ENCODE measurements at places on chromosomes 16 and 17.

DNA sequence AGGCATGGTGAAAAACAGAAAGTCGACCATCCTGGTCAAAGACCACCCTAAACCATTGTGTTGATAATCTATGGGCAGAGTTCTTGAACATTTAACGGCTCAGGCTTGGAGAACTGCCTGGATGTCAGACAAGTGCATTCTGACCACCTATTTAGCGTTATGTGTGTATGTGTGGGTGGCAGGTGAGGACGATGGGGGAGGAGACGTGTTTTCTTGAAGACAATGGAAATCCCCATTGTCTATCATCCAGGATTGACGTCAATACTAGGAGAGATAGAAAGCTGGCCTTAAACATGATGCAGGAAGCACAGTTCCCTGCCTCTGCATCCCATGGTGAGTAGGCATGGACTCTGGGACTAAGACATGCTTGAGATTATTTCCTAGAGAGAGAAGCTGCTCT is 157.4 kb upstream of the MAF start:
- no peak for DNase-seq

DNA sequence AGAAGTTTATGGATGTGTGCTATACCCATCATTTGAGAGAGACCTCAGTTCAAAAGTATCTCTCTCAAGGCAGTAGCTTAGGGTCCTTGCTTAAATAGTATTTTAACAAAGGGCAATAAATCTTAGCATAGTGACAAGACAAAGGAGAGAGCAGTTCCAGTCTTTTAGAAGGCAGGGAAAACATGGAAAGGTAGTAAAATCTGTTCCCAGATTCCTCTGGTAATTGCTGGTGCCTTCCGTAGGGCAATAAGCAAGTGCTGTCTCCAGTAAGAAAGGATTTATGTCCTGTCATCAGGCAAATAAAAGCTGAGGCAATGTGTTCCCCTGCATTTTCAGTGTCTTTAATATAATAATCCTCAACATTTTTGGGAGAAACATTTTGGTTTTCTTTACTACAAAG is 149.0 kb upstream of the MPHOSPH6 start:
- DNase-seq, result no peak

- DNase-seq, result no peak
These were observed 29.4 kb downstream of the COPRS start for GRCh38 chr17:31829649-31830048.

DNA sequence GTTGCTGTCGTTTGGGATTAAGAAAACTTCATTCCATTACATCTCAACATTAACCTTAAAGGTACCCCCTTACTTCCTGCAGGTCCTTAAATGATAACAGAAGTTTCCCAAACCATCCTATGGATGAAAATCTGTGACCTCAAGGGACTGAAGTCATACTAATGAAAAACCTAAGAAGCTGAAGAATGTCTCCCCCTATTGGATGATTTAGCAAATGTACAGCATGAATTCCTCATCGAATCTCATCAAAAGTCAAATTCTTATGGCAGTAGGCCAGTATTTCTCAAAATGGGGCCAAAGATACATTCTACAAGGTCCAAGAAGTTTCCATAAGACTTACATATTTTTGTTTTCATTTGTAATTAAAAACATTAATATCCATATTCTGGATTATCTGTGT is 13.5 kb downstream of the SCO1 start:
- no peak for DNase-seq

GRCh38 chr17:4903051-4903818 is at the start of gene CHRNE:
TSS of gene CHRNE (minus strand) at chr17:4903098. CDS start at chr17:4903063, 35 bp downstream.
- no peak for DNase-seq
